ENCODE measurements at places on chromosomes 1 and 21.
A peak's percentile ranks its signal among the peaks of the same experiment; 100 is the strongest.

DNA sequence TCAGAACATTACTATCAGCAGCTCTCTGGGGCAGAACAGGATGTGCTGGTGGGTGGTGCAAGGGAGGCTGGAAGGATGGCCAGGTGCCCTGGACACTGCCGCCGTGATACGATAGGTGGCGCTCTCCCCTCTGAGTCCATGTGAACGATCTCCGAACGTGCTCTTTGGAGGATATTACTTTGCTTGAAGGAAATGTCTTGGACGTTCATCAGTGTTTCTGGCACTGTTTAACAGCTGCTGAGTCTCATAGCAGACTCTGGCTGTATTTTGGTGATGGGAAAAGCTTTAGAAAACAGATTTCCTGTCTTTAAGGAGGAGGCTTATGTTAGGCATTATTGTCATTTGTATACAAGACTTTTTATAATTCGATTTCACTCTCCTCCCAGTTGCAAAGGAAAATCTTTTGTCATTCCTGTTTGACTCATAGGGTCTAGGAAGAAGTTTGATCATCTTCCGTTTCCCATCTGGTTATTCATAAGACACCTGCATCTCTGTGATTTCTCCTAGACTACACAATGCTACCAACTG, 386.2 kb upstream of the ADGRL2 start:
- DNase-seq, result no peak

DNA sequence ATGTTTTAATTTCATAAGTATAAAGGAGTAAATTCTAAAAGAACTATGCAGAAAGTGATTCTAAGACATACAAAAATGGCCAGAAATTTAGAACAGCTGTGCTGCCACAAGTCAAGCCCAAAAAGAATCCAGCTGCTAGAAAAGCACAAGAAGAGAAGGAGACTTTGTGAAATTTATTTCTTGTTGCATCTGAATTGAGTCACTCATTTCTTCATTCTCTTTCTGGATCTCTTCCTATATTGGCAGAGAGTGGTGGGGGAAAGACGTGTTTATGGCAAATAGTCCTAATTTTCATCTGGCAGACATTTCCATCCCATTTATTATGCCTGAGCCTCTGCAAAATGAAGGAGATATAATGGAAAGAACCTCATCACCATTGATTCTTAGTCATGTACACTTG, 139.6 kb upstream of the CTTNBP2NL start:
- no peak for DNase-seq

- DNase-seq, result peak; percentile 78
Measured at GRCh38 chr1:33176362-33176850, 5.4 kb downstream of the TRIM62 start.

- DNase-seq, result no peak
Measured at GRCh38 chr1:161706482-161707347, at the start of gene FCRLA. Gene FCRLA, plus strand, starts transcription at chr1:161707229. Its CDS starts 36 bp downstream, at chr1:161707265.

- DNase-seq, result no peak
Measured at GRCh38 chr1:56626546-56626945, 18.6 kb upstream of the PRKAA2 start.

- no peak for DNase-seq
Measured at GRCh38 chr1:196897158-196897828, 9.4 kb downstream of the CFHR4 start.
